ENCODE measurements at places on chromosomes 7 and 10.

DNA sequence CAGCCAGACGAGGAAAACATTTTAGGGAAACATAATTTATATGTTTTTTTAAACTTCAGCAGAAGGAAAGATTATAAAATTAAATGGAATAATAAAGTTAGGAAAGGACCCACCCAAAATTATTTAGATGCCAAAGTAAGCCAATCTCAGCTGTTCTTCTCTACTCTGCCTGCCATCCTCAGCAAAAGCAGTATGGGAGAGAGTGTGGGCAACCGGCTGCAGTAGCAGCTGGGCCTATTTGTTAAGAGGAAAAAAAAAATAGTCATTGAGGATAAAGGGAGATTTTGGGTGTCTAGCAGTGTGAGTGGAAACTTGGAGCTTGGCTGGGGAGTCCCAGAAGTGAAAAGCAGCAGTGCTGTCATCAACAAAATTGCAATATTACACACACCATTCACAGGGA is 15.4 kb downstream of the SEMA3E start:
- no peak for DNase-seq

DNA sequence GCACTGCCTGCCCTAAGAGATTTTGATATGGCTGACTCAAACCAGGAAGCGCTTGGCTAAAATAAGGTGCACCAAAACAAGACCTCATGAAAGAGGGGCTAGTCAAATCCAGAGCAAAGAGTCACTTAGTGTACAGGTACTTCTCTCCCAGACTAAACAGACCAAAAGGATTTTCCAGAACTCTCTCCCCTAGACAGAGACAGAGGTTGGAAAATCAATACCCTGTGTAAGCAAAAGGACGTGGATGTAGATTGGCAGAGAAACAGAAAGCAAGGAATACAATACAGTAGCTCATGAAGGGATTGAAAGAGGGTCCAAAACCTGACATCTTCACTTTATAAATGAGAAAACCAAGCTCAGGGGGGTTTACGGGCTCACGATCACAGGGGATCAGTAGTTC is 83.0 kb upstream of the LRRTM3 start:
- no peak for DNase-seq

GRCh38 chr7:3461923-3462322 is 160.9 kb downstream of the SDK1 start:
- DNase-seq = no peak

DNA sequence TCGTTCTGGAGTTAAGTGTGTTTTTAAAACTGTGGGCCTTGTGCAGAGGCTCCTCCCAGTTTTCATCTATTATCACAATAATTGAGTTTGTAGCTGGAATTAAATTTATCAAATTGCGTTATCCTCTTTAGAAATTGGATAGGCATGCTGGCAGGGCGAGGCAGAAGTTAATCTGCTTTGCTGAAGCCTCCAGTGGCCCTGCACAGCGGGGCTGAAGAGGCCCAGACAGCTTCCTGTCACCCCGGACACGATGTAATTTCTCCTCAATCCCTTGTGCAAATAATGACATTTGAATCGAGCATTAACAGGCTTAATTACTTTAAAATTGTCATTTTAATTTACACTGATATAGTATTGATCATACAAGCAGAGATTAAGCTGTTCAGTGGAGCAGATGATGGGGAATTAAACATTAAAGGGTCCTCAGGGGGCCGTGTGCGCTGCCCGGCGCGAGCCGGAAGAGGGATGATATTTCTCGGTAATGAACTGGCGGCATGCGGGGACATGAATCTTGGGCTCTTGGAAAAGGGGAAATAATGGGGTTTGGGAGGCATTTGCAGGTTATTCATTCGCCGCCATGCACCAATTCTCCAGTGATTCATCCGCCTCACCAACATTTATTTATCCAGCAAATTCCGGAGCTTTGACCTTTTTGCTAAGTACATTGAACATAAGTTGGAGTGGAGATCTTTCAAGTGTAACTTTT is 118.5 kb downstream of the NKX6-2 start:
- DNase-seq = no peak

DNA sequence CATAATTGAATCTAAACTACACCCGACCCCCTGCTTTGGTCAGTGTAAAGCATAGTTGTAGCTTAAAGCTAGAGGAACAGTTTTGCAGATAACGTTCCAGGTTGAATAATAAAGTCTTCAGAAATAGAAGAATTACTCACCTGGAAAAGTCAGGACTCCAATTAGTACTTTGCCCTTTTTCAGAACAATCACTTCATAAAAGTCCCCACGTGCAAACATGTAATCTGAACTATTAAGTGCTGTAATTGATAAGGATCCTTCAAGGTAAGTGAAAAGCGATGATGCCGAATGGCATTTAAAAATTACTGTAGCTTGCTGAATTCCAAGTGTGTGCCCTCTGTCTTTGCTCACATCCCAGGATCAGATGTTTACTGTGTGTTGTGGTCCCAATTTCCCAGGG is 53.6 kb upstream of the INSYN2A start:
- DNase-seq = no peak

DNA sequence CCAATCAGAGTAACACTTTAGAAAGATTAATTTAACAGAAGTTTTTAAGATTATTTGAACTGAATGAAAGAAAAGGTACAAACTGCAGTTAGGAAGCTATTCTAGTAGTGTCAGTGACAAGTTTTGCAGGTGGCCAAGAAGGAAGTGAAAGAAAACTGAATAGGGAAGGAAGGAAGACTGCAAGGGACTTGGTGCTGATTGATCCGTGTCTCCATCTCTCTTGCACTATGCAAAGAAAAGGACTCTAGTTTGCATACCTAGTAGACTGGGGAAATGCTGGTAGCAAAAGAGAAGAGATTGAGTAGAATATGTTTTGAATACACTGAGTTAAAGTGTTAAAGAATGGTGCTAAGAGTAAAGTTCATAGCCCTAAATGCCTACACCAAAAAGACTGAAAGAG is 33.0 kb downstream of the OR6V1 start:
- no peak for DNase-seq

DNA sequence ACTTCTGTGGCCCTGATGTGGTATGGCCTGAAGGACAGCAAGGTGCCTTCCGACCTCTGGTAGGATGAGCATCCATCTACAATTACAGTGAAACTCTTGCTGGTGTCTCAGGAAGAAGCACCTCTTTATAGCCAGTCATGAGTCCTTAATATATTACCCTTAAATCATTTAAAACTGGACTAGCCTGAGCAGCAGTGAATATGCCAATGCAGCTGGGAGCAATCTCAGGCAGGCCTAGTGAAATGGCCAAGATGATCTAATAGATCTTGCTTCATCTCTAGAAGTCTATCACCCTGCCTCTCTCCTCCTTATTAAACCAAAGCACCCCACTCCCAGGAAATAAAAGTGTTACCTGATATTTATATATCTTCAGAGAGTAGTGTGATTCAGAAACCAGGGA is 66.7 kb upstream of the SORCS3 start:
- DNase-seq = no peak

DNA sequence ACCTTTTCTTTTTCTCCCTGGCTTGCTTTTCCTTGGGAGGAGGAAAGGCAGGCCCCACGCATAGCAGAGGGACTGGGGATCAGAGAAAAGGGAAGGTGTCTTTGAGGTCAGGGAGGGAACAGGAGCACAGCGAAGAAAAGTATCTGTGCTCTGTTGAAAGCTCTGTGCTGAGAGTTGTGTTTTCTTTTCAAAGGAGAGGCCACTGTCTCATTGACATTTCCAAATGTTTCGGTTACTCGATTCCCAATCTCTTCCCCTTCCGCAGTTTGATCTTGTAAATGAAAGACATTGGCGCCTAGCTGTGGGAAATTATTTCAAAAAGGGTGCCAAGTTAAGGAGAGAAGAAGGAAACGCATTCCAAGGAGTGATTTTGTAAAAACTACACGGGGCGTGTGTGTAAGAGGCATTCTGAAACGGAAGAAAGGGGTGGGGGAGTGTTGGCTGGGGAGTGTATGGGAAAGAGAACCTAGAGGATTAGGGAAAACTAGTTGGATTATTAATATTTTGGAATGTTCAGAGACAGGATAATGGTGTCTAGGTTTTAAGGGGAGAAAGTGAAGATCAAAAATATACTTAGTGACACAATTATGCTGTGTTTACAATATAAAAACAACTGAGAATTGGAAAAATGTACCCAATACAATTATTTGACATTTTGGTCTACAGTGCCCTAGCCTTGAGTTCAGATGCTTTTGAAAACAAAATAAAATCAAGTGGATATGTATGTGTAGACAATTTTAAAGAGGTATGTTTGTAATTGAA is 708 bp downstream of the KLHDC10 start:
- DNase-seq = no peak

- no peak for DNase-seq
Observed at GRCh38 chr10:86732771-86733170, 23.6 kb upstream of the BMPR1A start.

GRCh38 chr7:132977234-132977633 is 104.7 kb downstream of the CHCHD3 start:
- no peak for DNase-seq

- DNase-seq = no peak
Observed at GRCh38 chr7:116934580-116934979, 18.7 kb upstream of the ST7 start.
